ENCODE measurements at places on chromosomes 6 and 20. TPM values are rescaled to one million over a fixed set of nuclear protein-coding genes. Genes with fewer than 3 reads are reported as not detected.
A peak's percentile ranks its signal among the peaks of the same experiment; 100 is the strongest.

DNA sequence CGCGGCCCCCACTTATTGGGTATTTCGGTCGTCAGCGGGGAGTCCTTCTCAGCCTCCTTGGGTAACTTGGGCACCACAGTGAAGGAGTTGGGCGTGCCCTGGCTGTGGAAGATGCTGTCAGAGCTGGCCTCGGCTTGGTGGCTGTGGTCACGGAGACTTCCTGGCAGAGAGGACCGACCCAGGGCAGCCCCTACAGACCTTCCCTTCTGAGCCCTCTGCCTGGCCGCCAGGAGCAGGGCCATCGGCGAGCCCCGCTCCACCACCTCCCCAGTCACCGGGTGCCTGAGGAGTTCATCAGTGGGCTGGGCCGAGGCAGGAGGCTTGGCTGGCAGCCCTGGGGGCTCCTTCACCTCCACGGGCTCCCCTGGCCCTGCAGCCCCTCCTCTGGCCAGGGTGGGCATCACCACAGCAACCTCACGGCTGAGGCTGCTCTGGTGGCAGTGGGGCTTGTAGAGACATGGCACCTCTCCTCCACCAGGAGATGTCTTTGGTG is 37.2 kb downstream of the C6orf132 start:
- H3K27ac ChIP-seq, result no peak overlapping the region
- H3K36me3 ChIP-seq, result no peaks in the 10 kb centered on the region
- H3K4me1 ChIP-seq, result peaks cover 16% of the 10 kb centered on the region
- DNase-seq, result no peak

- peaks cover 12% of the 10 kb centered on the region for H3K4me1 ChIP-seq
- peaks cover 54% of the 10 kb centered on the region for H3K27me3 ChIP-seq
- H3K27ac ChIP-seq, result no peak overlapping the region
- peak; percentile 76 for DNase-seq
- no peak overlapping the region for H3K4me3 ChIP-seq
Measured at GRCh38 chr6:149935246-149935645, 6.6 kb upstream of the ULBP2 start.

- H3K27me3 ChIP-seq, result no peaks in the 10 kb centered on the region
- H3K27ac ChIP-seq, result no peak overlapping the region
- no peak overlapping the region for H3K4me3 ChIP-seq
- H3K4me1 ChIP-seq, result no peaks in the 10 kb centered on the region
- H3K36me3 ChIP-seq, result no peaks in the 10 kb centered on the region
- no peak for DNase-seq
Measured at GRCh38 chr6:164417537-164418261, 891.7 kb downstream of the C6orf118 start.

- H3K4me3 ChIP-seq, result no peak overlapping the region
- H3K27ac ChIP-seq, result no peak overlapping the region
- H3K36me3 ChIP-seq, result peaks cover 18% of the 10 kb centered on the region
- peak; percentile 51 for DNase-seq
- H3K4me1 ChIP-seq, result no peaks in the 10 kb centered on the region
Measured at GRCh38 chr20:37396416-37397075, 50.6 kb downstream of the SRC start.

GRCh38 chr6:168372889-168373288 is 53.3 kb upstream of the DACT2 start:
- no peaks in the 10 kb centered on the region for H3K4me1 ChIP-seq
- H3K36me3 ChIP-seq, result no peaks in the 10 kb centered on the region
- H3K27me3 ChIP-seq, result no peaks in the 10 kb centered on the region
- H3K27ac ChIP-seq, result no peak overlapping the region
- peak; percentile 48 for DNase-seq
- H3K4me3 ChIP-seq, result no peak overlapping the region

- peaks cover 25% of the 10 kb centered on the region for H3K4me1 ChIP-seq
- H3K27me3 ChIP-seq, result no peaks in the 10 kb centered on the region
- H3K27ac ChIP-seq, result no peak overlapping the region
- H3K4me3 ChIP-seq, result no peak overlapping the region
- DNase-seq, result no peak
- H3K36me3 ChIP-seq, result no peaks in the 10 kb centered on the region
Measured at GRCh38 chr6:152698692-152699091, 995 bp downstream of the MYCT1 start.

Gene MYB
- 0.36 TPM for total RNA-seq

DNA sequence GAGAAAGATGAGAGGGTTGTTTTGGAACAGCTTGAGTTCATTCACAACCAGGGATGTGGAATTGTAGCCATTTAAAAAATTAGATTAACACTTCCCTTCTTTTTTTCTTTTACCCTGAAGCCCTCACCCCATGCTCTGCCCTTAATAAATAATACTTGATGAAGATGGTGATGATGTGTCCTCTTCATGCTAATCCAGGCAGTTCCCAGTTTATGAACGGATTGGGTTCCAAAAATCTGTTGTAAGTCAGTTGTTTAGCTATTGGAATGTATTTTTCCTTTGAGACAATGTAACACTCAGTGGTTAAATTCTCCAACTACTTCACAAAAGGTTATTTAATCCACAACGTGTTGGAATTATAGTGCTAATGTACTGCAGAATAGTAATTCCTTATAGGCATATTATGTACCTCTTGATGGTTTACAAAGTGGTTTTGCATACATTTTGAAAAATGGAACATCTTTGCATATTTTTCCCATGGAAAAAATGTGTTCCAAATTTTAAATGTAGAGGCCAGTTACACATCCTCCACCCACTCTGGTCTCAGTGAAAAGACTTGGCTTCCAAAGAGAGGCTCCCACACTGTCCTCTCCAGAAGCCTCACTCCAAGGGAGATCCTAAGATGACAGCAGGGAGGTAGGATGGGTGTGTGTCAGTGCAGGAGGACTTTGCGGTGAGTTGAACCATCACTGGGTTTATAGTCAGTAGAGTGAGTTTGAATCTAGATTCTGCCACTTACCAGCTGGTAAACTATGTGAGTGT is 45.8 kb upstream of the CEP162 start:
- no peak overlapping the region for H3K4me3 ChIP-seq
- DNase-seq, result no peak
- no peaks in the 10 kb centered on the region for H3K36me3 ChIP-seq
- no peaks in the 10 kb centered on the region for H3K4me1 ChIP-seq
- no peak overlapping the region for H3K27ac ChIP-seq

DNA sequence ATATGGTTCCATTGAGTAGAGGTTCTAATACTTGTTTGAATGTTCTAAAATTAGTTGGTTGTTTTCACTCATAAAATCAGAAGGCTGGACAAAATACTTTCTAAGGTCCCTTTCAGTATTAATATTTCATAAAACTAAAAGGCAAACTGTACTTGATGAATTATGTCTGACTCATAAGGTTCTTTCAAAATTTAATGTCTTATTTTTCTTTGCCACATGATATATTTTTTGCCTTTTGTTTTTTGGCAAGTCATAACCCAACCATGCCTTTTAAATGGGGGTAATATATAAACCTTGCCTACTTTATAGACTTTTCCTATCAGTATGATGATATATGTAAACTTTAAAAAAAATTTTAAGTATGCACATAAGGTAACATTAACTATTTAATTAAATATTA is 244.7 kb downstream of the PTPRK start:
- peak overlapping the region; percentile 19 for H3K27ac ChIP-seq
- H3K4me3 ChIP-seq, result no peak overlapping the region

DNA sequence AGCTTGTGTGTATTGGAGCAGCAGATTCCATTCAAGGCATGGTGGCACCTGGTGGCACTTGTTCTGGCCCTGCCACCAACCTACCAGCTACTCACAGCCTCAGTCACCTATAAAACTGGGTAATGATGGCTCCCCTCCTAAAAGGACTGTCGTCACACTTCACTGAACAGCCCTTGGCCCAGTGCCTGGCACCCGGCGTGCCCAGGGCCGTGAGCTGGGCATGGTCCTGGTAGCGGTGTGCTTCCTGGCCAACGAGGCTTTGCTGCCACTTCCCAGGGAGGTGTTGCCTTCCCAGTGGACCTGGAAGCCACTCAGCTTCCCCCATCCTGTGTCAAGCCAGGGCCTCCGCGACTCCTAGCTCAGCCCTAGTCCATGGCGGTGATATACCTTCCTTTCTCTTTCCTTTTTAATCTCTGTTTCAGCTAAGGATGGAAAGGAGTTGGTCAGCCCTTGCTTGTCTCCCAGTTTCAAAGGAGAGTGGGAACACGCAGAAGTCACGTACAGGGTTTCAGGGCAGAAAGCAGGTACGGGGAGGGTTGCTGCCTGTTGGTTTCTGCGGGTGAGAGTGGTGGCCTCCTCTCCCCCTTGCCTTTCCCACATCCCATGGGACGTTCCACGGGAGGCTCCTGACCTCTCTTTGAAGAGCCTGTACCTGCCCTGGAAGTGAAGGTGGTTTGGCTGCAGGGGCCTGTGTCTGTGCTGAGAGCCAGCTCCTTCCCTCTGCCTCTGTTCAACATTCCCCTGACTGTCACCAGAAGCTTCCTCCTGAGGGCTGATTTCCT is 25.5 kb downstream of the ENTPD6 start:
- no peaks in the 10 kb centered on the region for H3K27me3 ChIP-seq
- DNase-seq, result no peak
- H3K27ac ChIP-seq, result peak overlapping the region; percentile 4
- peaks cover 14% of the 10 kb centered on the region for H3K4me1 ChIP-seq
- peaks cover 54% of the 10 kb centered on the region for H3K36me3 ChIP-seq

Gene SLC13A3
- total RNA-seq, result 1.8 TPM

- H3K36me3 ChIP-seq, result peaks cover 2% of the 10 kb centered on the region
- H3K4me3 ChIP-seq, result no peak overlapping the region
- H3K27ac ChIP-seq, result no peak overlapping the region
Measured at GRCh38 chr6:170375661-170376060, 69.1 kb downstream of the FAM120B start.

DNA sequence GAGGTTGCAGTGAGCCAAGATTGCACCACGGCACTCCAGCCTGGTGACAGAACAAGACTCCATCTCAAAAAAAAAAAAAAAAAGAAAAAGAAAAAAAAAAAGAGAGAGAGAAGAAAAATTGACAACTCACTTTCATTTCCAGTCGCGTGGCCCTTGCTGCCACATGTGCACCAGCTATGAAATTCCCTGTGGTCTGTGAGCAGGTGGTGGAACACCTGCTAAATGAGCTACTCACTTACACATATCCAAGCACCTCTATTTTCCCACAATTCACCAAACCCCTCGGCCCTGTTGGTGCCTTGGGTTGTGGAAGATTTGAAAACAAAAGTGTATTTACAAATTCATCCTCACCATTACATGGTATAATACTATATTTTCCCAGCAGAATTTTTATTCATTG is 105.2 kb upstream of the ASF1A start:
- H3K27me3 ChIP-seq, result no peaks in the 10 kb centered on the region
- no peaks in the 10 kb centered on the region for H3K36me3 ChIP-seq
- H3K27ac ChIP-seq, result no peak overlapping the region
- H3K4me3 ChIP-seq, result no peak overlapping the region
- DNase-seq, result no peak

DNA sequence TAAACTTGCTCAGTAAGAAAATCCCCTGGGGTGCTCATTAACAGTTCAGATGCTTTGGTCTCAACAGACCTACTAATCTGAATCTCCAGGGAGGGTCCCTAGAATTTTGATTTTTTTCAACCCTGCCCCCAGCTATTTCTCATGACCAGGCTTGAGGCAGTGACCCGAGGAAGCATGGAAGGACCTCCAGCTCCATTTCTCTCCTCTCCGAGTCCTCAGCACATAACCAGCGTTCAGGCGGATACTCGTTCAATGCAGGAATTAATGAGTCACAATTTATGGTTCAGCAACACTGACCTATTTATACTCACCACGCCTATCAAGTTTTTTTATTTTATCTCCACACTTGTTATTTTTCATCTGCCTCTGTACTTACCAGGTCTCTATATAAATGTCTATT is 369.2 kb upstream of the CDH4 start:
- no peaks in the 10 kb centered on the region for H3K27me3 ChIP-seq
- no peak for DNase-seq
- no peaks in the 10 kb centered on the region for H3K36me3 ChIP-seq

DNA sequence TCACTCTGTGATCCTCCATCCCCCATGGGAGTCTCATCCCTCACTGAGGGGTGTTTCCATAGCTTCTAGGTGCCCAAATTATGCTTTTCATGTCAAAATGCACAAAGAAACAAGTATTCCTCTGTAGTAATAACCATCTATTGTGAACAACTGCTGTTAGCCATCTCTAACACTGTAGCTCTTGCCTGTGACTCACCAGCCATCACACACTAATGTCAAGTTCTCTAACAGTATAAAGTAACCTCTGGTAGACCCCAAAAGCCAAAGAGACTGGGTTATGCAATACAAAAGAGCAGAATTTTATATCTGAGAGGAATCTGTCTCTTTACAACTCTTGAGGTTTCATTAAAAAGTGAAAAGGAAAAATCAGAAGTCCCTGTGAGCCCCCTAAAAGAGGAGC is 25.4 kb upstream of the IYD start:
- H3K27me3 ChIP-seq, result no peaks in the 10 kb centered on the region
- no peaks in the 10 kb centered on the region for H3K36me3 ChIP-seq
- H3K4me3 ChIP-seq, result no peak overlapping the region
- no peak overlapping the region for H3K27ac ChIP-seq
- DNase-seq, result no peak

GRCh38 chr6:123821112-123821511 is 17.4 kb downstream of the NKAIN2 start:
- H3K27me3 ChIP-seq, result no peaks in the 10 kb centered on the region
- H3K4me1 ChIP-seq, result no peaks in the 10 kb centered on the region
- no peak for DNase-seq
- H3K4me3 ChIP-seq, result no peak overlapping the region
- H3K27ac ChIP-seq, result no peak overlapping the region

Gene KIF16B
- total RNA-seq, result 9.0 TPM

Gene CDH22
- not detected for total RNA-seq

Gene SEL1L2
- total RNA-seq, result not detected

Gene SIRPA
- 13.8 TPM for total RNA-seq

GRCh38 chr6:135428078-135428477 is 69.5 kb downstream of the AHI1 start:
- no peaks in the 10 kb centered on the region for H3K27me3 ChIP-seq
- no peak overlapping the region for H3K27ac ChIP-seq
- no peak overlapping the region for H3K4me3 ChIP-seq
- H3K4me1 ChIP-seq, result no peaks in the 10 kb centered on the region
- H3K36me3 ChIP-seq, result peaks cover 11% of the 10 kb centered on the region
- DNase-seq, result no peak

- H3K36me3 ChIP-seq, result no peaks in the 10 kb centered on the region
- no peak for DNase-seq
- H3K4me3 ChIP-seq, result no peak overlapping the region
- H3K27me3 ChIP-seq, result peaks cover 3% of the 10 kb centered on the region
Measured at GRCh38 chr20:57767441-57767840, 57.6 kb upstream of the PMEPA1 start.
